ENCODE measurements at places on chromosomes 4 and X. TPM values are rescaled to one million over a fixed set of nuclear protein-coding genes. Genes with fewer than 3 reads are reported as not detected.
A peak's percentile ranks its signal among the peaks of the same experiment; 100 is the strongest.

- DNase-seq = no peak
Measured at GRCh38 chr4:126611900-126612299, 1020.9 kb upstream of the INTU start.

- DNase-seq = no peak
Measured at GRCh38 chrX:97672138-97672537, 788.4 kb downstream of the RPA4 start.

GRCh38 chr4:172628263-172628662 is 540.3 kb upstream of the GALNT7 start:
- no peak for DNase-seq

- no peak for DNase-seq
Measured at GRCh38 chrX:112670977-112671376, 8.8 kb downstream of the LHFPL1 start.

Gene IL15
- 1.8 TPM for polyA plus RNA-seq

- DNase-seq = no peak
Measured at GRCh38 chr4:72205831-72206230, 174.0 kb downstream of the NPFFR2 start.

- peak; percentile 25 for DNase-seq
Measured at GRCh38 chr4:89275587-89275986, 32.0 kb downstream of the GPRIN3 start.

Gene DDX3X
- polyA plus RNA-seq = 329 TPM

Gene DKK2
- polyA plus RNA-seq = 1.3 TPM

- no peak for DNase-seq
Measured at GRCh38 chr4:84800256-84800655, 166.2 kb downstream of the WDFY3 start.

DNA sequence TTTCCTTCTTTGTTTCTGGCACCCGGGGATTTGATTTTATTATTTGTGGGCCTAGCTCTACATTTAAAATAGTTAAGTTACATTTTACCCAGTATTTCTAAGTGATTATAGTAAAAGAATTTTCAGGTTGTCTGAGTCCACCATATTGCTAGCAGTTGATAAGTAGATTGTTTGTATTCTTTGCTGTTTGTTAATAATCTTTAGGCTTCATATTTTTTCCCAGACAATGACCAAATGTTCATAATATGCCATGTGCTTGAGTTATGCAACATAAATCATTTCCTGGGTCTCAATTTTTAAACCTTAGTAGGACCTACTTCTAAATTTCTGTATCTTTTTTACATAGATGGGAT is 127.3 kb downstream of the PHKA2 start:
- no peak for DNase-seq

DNA sequence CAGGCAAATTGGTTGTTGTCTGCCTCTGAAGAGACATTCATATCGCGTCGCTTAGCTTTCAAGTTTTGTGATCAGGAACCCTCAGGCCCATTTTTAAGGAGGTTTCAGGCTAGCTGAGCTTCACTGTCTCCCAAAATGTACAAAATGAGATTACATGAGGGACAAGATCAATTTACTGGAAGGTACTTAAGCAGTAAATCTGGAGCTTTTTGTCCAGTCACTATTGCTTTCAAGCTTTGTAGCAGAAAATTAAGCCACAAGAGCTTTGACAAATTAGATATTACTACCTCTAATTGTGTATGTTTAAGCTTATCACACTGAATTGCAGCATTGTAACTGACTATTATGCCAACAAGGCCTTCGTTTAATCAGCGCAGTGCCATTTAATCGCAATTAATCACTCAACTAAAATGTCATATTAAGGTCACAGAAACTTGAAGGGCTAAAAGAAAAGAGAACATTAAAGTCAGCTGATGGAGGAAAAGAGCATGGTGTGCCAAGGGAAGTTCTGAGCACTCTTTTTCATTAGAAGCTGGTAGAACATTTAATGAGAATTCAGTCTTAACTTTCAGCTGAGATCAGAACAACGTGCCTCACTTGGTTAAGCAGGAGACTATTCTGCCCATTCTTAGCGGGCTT is 353.0 kb downstream of the FBXO8 start:
- DNase-seq = no peak

Gene ENPP6
- 4.4 TPM for polyA plus RNA-seq

DNA sequence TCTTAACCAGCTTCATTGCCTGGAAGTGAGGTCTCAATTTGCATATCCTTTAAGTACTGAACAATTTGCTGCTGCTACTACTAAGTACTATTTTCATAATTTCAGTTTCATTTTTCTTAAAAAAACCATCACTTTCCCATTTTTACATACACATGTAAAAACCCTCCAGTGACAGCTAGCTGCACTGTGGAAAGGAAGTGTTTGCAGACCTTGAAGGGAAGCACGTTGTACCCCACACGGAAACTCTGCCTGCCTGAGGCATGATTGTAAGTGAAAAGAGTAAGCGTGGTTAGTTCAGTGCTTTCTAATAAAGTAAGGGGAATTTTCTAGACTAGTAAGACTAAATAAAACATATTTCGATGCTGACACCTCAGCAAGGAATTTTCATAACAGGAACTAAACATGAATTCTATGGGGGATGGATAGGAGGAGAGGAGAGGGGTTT is 103.6 kb downstream of the RAPGEF2 start:
- no peak for DNase-seq

- no peak for DNase-seq
Measured at GRCh38 chr4:139025841-139026240, 10.3 kb downstream of the NOCT start.

- DNase-seq = no peak
Measured at GRCh38 chr4:848307-848691, 22.4 kb upstream of the CPLX1 start.

DNA sequence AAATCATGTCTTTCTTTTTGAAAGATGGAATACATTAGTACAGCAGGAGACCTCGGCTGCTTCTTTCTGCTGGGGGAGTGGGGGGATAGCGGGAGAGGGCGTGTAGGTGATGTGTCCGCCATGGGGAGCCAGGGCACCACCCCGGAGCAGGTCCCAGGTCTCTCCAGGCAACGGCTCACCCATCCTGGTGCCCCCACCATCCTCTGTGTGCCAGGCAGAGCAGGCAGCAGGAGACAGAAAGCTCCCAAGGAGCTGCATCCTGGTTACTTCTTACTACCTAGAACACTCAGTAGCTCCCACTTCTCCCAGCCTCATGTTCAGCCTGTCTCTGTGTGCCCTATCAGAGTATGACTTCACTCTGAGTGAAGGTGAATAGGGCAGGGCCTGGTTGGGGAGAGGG is 23.6 kb downstream of the TNIP2 start:
- no peak for DNase-seq

DNA sequence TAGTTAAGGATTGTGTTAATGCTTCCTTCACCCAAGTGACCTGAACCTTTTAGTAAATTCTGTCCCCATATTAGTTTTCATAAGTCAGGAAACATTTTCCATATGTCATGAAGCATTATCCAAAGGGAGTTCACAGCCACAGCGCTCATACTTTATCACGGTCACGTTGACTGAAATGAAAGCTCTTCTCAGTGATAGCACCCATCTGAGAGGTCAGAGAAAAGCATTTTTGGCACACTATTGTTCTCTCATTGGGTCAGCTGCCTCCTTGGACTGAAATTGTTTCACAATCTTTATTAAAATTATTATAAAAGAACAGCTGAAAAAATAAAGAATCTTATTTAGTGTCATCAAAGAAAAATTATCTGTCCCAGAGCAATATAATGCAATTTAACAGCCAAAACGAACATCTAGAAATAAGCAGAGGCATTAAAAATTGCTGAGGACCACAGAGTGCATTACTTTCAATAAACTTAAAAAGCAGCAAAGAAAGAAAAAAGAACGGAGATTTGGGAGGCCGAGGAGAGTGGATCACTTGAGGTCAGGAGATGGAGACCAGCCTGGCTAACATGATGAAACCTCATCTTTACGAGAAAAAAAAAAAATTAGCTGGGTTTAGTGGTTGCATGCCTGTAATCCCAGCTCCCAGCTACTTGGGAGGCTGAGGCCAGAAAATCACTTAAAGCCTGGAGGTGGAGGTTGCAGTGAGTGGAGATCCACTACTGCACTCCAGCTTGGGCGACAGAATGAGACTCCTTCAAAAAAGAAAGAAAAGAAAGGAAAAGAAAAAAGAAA is 680.8 kb upstream of the FAM241A start:
- DNase-seq = no peak

Gene RRH
- polyA plus RNA-seq = 0.34 TPM

DNA sequence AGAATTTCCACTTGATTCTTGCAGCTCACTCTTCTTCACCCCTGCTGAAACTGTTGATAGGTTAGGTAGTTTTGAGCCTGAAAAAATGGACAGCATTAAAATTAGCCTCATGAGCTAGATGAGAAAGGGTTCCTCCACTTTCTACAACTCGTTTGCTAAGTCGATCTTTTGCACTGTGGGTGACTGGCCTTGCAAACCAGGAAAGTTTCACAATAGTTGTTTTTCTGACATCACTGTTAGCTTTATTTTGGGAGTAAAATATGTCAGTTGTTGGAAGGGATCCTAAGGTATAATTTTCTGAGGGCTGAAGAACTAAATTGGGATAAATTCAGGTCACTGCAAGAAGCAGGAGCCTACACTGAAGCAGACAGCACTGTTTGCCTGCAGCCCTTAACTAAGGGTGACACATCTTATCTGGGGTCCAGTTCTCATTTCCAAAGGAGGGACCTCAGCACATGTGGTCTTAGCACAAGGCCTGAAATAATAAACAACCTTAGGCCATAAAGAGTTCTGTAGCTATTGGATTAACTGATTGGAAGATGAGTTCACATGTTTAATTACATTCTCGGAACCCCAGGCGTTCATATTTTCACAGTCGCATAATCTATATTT is 29.1 kb downstream of the ANAPC4 start:
- DNase-seq = no peak

GRCh38 chr4:66275411-66276038 is 605.2 kb upstream of the EPHA5 start:
- no peak for DNase-seq
